ENCODE measurements at places on chromosomes 1 and 21. TPM values are rescaled to one million over a fixed set of nuclear protein-coding genes. Genes with fewer than 3 reads are reported as not detected.

The CD247 gene
- total RNA-seq = 2.5 TPM

The FMOD gene
- not detected for total RNA-seq

DNA sequence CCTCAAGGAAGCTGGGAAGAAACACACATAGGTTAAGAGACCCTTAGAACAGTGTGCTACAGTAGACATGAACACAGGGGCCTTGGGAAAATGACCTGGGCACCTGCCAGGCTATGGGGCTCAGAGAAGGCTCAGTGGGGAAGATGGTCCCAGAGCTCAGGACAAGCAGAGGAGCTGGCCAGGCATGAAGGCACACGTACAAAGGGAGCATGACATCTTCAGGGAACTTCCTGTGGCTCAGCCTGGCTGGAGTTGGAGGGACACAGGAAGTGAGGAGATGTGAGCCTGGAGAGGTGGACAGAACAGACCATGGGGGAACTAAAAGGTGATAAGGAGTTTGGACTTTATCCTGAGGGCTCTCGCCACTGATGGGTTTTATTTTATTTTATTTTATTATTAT, 3.8 kb upstream of the SLC50A1 start:
- peaks cover 32% of the 10 kb centered on the region for H3K27me3 ChIP-seq
- H3K27ac ChIP-seq = no peak overlapping the region
- H3K4me1 ChIP-seq = peaks cover 36% of the 10 kb centered on the region
- no peak overlapping the region for H3K4me3 ChIP-seq
- no peaks in the 10 kb centered on the region for H3K36me3 ChIP-seq

The PADI4 gene
- 0.44 TPM for total RNA-seq

DNA sequence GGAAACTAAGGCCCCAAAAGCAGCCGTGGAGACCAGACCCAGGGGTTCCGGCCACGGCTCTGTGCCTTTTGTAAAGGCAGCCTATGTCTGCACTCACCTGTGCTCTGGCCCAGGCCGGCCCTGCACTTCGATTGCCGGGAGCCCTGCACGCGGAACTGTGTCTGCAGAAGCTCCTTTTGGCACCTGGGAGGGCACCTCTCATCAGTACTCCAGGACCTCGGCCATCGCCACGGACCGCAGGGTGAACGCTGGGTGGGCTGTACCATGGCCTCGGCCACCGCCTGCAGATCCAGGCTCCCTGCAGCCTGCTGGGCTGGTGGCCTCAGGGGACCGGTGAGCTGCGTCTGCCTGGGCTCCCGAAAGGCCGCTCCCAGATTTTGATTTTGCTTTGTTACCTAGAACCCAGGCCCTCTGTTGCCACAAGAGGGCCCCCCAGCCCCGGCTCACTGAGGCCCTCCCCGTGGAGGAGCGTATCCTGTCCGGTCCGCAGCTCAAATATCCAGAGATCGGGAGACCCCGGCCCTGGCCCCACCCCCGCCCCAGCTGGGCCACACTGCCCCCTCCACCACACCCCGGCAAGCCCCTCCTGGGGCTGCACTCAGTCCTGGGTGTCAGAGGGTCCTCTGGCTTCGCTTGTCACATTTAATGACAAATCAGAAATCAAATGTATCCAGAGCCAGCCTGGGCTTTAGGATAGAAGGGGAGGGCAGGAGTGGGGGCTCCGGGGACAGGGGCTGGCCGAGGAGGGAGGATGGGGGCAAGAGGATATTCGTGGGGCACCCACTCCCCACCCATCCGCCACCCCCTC, 60.2 kb upstream of the PDE9A start:
- peaks cover 17% of the 10 kb centered on the region for H3K4me1 ChIP-seq
- no peak overlapping the region for H3K27ac ChIP-seq
- H3K27me3 ChIP-seq = no peaks in the 10 kb centered on the region
- H3K4me3 ChIP-seq = no peak overlapping the region

The CD1B gene
- not detected for total RNA-seq
